Suprapubic skin (tissue), 4 donors: ENCODE measurements at places on chromosomes 2 and 18. TPM values are rescaled to one million over a fixed set of nuclear protein-coding genes. Genes with fewer than 3 reads are reported as not detected.

DNA sequence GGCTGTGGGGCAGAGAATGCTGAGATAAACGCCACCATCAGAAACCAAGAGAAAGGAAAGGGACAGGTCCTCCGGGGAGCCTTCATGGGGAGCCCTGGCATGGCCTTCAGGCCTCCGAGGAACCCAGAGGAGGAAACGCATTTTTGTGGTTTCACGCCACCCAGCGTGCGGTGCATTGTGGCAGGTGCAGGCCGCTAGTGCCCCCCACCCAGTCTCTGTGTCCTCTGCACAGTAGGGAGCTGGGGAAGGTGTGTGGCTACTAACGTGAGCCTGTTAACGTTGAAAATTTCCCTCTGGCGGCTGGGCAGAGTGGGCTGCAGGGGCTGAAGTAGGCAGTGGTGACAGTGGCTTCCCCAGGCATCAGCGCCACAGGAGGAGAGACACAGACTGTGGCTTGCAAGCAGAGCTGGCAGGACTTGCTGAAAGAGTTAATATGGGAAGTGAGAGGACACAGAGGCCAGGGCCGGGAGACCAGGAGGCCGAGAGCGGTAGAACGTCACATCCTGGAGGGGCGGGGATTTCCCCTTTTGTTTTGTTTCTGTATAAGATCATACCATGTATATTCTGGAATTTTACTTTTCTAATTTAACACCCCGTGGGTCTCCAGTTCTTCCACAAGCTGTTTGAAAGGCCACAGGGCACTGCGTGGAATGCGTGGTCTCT lies 166.9 kb downstream of the GBX2 start:
- H3K4me1 ChIP-seq: no peaks in the 10 kb centered on the region
- no peak for DNase-seq
- no peaks in the 10 kb centered on the region for H3K27me3 ChIP-seq
- no peak overlapping the region for H3K4me3 ChIP-seq
- H3K27ac ChIP-seq: no peak overlapping the region

- H3K27ac ChIP-seq: no peak overlapping the region
- no peaks in the 10 kb centered on the region for H3K27me3 ChIP-seq
- no peaks in the 10 kb centered on the region for H3K4me1 ChIP-seq
- no peak overlapping the region for H3K4me3 ChIP-seq
- H3K36me3 ChIP-seq: no peaks in the 10 kb centered on the region
Measured at GRCh38 chr2:146414456-146414855, 1430.4 kb upstream of the ACVR2A start.

GRCh38 chr18:39296293-39296888 lies 1730.8 kb upstream of the CELF4 start:
- no peak overlapping the region for H3K4me3 ChIP-seq
- H3K27ac ChIP-seq: no peak overlapping the region
- no peaks in the 10 kb centered on the region for H3K4me1 ChIP-seq
- H3K27me3 ChIP-seq: no peaks in the 10 kb centered on the region
- no peaks in the 10 kb centered on the region for H3K36me3 ChIP-seq

DNA sequence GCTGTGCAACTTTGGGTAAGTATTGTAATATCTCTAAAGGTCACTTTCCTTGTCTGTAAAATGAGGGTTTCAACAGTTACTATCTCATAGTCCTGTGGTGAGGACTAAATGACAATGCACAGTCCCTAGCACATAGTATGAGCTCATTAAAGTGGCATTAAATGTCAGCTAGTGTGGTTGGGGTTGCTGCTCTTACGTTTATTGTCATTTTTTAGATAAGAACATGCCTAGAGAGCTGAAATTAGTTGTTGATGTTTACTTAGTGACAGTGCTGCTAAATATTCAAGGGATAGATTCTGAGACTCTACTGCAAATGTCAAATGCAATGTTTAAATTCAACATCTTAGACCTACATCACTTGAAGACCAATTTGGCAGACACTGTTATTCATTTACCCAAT lies 356.1 kb upstream of the ETAA1 start:
- no peaks in the 10 kb centered on the region for H3K27me3 ChIP-seq
- H3K27ac ChIP-seq: no peak overlapping the region
- H3K4me1 ChIP-seq: no peaks in the 10 kb centered on the region

Gene LYG2
- total RNA-seq: 16.0 TPM

- H3K36me3 ChIP-seq: no peaks in the 10 kb centered on the region
- H3K27ac ChIP-seq: no peak overlapping the region
- H3K4me1 ChIP-seq: no peaks in the 10 kb centered on the region
Measured at GRCh38 chr2:50111067-50111466, 920.9 kb downstream of the NRXN1 start.

DNA sequence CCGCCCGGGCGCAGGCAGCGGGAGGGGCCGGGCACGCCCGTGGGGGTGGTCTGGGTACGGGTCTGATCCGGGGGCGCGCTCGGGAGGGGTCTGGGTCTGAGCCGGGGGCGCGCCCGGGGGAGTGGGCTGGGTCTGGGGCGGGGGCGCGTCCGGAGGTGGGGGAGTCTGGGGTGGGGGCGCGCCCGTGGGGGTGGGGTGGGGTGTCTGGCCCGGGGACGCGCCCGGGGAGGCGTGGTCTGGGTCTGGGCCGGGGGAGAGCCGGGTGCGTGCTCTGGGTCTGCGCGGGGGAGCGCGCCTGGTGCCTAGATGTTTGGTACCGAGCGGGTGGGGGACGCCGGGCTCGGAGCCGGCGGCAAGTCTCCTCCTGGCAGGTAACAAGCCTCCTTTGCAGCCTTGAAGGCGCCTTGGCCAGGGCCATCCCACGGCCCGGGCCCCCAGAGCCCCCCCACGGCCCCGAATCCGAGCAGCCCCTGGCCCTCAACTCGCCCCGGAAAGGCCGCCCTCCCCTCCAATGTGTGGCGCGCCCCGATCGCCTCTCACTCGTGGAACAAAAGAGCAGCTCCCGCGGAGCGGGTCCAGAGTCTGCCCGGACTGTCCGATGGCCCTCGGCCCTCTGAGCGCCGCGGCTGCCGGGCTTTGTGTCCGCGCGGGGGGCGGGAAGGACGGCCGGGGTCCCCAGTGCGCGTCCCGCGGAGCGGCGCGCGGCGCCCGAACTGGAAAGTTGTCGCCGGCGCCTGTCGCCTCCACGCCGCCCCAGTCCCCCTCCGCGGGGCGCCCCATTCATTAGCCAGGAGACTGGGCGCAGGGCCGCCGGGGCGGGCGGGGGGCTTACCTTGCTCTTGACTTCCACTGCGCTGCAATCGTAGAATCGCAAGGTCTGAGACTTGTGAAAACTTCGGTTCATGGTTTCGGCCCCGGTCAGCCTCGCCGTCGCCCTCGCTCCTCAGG lies 595 bp downstream of the PARD6G start:
- H3K36me3 ChIP-seq: no peaks in the 10 kb centered on the region
- H3K27ac ChIP-seq: peak overlapping the region; percentile 97
- peaks cover 59% of the 10 kb centered on the region for H3K4me1 ChIP-seq
- H3K4me3 ChIP-seq: peak overlapping the region; percentile 94
- DNase-seq: peak; percentile 83

GRCh38 chr2:26243470-26244308 lies 743 bp downstream of the HADHA start:
- H3K36me3 ChIP-seq: no peaks in the 10 kb centered on the region
- H3K27me3 ChIP-seq: no peaks in the 10 kb centered on the region
- no peak for DNase-seq
- H3K4me3 ChIP-seq: peak overlapping the region; percentile 95
- H3K27ac ChIP-seq: peak overlapping the region; percentile 99

- no peaks in the 10 kb centered on the region for H3K27me3 ChIP-seq
- no peak overlapping the region for H3K27ac ChIP-seq
- peak; percentile 64 for DNase-seq
- H3K4me3 ChIP-seq: no peak overlapping the region
- no peaks in the 10 kb centered on the region for H3K36me3 ChIP-seq
Measured at GRCh38 chr18:49017813-49018553, 67.2 kb upstream of the SMAD7 start.

DNA sequence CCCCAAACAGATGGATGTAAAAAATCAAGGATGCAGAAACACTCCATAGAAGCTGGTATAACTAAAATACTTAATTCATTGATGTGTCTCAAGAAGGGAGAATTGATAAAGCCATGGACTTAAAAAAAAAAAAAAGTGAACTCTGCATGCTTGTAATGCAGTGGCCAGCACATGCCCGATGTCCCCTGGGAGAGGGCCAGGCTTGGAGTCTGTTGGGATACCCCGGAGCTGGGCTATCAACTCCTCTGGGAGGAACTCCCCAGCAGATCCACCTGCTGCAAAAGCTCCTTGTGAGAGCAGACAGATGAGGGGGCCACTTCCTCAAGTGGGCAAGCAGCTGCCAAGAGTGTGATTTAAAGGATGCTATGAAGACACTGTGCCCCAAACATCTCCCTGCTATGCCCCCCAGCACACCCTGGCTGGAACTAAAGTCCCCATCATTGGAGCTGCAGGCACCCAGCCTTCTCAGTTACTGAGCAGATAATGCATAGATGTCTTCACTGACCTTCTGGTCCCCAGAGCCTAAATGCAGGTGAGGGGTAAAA lies 311.5 kb upstream of the ID2 start:
- no peak for DNase-seq
- no peaks in the 10 kb centered on the region for H3K27me3 ChIP-seq
- no peaks in the 10 kb centered on the region for H3K4me1 ChIP-seq
- H3K36me3 ChIP-seq: no peaks in the 10 kb centered on the region

Gene TXNL4A
- 27.6 TPM for total RNA-seq

Gene MAPRE3
- total RNA-seq: 57.5 TPM

- no peak overlapping the region for H3K4me3 ChIP-seq
- H3K36me3 ChIP-seq: no peaks in the 10 kb centered on the region
- H3K27me3 ChIP-seq: peaks cover 17% of the 10 kb centered on the region
- no peaks in the 10 kb centered on the region for H3K4me1 ChIP-seq
Measured at GRCh38 chr2:44970846-44971450, 29.4 kb downstream of the SIX3 start.

Gene GCG
- not detected for total RNA-seq

Gene KCNK3
- 1.1 TPM for total RNA-seq

GRCh38 chr2:22355816-22356433 lies 1029.1 kb upstream of the KLHL29 start:
- no peaks in the 10 kb centered on the region for H3K36me3 ChIP-seq
- H3K27me3 ChIP-seq: no peaks in the 10 kb centered on the region
- no peaks in the 10 kb centered on the region for H3K4me1 ChIP-seq
- DNase-seq: peak; percentile 69
- no peak overlapping the region for H3K4me3 ChIP-seq
- no peak overlapping the region for H3K27ac ChIP-seq

Gene NTSR2
- total RNA-seq: not detected

- H3K4me1 ChIP-seq: peaks cover 6% of the 10 kb centered on the region
- no peaks in the 10 kb centered on the region for H3K27me3 ChIP-seq
- H3K36me3 ChIP-seq: peaks cover 19% of the 10 kb centered on the region
- DNase-seq: no peak
- no peak overlapping the region for H3K27ac ChIP-seq
- H3K4me3 ChIP-seq: no peak overlapping the region
Measured at GRCh38 chr2:24771764-24772586, 21.2 kb downstream of the PTRHD1 start.
